NCI-H1092 (cell line): ENCODE measurements at places on chromosomes 11 and 22.

- no peak for DNase-seq
Observed at GRCh38 chr22:49046546-49047361, 780.9 kb downstream of the BRD1 start.

GRCh38 chr22:50318356-50318697 is 8.5 kb downstream of the DENND6B start:
- no peak for DNase-seq

GRCh38 chr11:67522338-67522737 is 908 bp downstream of the CABP2 start:
- no peak for DNase-seq

- no peak for DNase-seq
Observed at GRCh38 chr22:42179616-42180015, 49.0 kb upstream of the CYP2D6 start.

DNA sequence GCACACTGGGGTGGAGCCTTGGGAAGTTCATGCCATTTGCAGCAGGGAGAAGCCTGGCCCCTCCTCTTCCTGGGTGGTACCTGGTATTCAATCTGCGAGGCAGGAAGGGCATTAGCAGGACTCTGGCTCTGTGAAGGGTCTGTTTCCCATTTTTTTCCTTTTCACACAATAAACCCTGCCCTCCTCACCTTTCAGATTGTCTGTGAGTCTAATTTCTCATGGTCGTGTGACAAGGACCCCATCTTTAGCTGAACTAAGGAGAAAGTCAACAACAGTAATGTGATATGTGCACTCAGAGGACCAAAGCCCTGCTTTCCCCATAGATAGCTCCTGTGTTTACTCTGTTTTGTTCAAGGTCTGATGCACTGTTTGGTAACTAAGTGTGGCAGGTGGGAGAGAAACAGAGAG is 26.6 kb upstream of the CASP4 start:
- peak; percentile 82 for DNase-seq

DNA sequence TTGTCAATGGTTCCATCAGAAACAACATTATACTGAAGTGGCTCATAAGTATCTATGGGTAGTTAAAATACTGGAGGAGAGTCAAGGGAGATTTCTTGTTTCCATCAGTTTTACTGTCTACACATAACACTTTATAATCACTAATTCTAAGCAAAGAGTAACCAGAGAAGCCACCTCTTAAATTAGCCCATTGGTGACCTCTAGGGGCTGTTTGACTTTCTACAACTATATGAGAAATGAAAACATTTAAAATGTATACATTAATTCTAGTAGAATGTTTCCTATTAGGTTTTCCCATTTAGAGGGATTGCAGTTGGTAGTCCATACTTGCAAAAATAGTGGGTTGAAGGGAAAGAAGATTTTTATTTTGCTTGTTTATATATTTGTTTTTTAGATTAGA is 504.3 kb downstream of the FAM181B start:
- no peak for DNase-seq

DNA sequence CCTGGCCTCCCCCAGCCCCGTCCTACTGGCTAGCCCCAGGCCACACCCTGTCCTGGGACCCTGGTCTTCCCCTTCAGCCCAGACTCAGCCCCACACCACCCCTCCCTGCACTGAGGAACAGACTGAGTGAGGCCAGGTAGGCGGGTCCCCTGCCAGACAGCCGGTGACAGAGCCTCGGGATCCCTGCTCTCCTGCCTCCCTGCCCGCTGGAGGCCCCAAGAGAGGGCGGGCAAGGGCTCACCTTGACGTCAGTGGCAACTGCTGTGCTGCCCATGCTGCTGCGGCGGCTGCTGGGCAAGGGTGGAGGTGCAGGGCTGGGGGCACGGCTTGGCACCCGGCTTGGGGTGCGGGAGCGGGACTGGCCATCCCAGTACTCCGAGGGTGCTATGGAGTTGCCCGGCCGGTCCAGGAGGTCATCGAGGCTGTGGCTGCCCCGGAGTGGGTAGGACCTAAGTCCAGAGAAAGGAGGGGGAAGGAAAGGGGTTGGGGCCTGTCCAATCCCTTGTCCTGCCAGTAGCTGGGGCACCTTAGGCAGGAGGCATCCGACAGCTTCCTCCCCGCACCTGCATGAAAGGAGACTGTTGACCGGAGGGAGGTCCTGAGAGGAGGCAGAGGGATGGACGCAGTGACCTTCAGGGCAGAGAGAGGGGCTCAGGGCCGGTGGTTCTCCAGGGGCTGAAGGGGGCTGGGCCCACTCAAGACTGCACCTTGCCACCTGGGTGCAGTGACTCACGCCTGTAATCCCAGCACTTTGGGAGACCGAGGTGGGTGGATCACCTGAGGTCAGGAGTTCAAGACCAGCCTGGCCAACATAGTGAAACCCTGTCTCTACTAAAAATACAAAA is 2.2 kb upstream of the SLC16A8 start:
- no peak for DNase-seq

DNA sequence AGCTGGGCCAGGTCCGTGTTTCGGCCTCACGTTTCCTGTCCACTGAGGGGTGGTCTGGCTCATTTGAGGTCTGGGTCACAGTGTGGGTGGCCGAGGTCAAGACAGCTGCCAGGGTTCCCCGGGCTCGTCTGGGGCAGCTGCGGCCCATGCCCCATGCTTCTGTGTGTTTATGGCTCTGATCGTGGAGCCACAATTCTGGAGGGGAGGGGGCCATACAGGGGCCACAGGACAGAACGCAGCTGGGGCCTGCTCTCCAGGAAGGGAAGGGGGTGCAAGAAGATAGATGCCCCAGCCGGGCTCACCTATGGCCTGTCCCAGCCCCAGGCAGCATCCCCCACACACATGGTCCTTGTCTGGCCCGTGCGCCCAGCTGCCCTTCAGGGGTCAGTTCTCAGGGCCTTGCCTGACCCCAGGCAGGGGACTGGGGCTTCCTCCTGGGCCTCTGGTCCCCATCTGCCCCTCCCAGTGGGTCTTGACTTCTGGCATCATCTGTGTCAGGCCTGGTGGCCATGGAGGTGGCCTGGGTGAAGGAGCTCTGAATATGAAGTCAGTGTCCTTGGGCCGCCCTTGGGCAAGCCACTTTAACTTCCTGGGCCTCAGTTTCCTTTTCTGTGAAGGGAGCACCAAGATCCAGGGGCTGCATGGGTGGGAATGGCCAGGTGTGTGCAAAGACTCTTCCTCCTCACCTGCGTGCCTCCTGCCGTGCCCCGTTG is 8.4 kb downstream of the TSPAN32 start:
- no peak for DNase-seq

DNA sequence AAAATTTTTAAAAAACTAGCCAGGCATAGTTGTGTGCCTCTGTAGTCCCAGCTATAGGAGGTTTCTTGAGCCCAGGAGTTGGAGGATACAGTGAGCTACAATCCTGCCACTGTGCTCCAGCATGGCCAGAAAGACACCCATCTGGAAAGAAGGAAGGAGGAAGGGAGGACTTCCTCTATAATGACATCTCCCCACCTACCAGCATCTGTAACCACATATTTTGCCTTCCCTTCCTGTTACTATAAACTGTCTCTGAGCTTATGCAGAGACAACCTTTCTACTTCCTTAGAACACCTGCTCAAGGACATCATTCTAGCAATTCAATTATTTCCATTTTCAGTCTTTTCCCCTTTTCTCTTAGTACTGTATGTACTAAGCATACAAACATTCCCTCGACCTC is 2.2 kb upstream of the NUP160 start:
- no peak for DNase-seq

- no peak for DNase-seq
Observed at GRCh38 chr11:587978-588380, 11.7 kb downstream of the PHRF1 start.

DNA sequence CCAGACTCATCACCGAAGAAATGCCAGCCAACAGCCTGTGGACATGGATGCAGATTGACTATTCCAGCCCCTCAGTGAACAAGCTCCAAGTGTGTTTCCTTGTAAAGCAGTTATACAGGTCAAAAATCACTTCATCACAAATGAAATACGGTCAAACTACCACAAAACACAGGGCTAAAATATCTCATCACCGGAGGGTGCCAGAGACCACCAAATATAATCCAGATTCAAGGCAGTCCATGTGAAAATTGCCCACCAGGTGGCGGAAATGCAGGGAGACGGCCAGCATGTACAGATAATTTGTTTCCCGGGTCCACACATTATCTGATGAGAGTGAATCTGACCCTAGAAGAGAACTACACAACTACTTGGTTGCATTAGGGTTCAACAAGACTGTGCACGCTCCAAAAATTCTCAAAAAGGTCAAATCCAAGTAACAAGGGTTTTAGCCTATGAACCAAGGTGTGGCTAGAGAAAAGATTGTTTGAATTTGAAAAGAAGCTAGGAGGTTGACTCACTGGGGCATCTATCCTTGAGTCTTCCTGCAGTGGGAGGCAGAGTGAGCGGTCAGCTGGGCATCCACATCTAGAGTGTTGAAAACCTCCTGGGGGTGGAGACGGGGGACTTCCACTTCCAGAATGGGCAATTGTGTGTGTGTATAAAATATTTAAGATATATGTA is 71.7 kb downstream of the IGLL5 start:
- peak; percentile 77 for DNase-seq

GRCh38 chr11:134124660-134125451 is 56.0 kb downstream of the JAM3 start:
- DNase-seq = no peak

DNA sequence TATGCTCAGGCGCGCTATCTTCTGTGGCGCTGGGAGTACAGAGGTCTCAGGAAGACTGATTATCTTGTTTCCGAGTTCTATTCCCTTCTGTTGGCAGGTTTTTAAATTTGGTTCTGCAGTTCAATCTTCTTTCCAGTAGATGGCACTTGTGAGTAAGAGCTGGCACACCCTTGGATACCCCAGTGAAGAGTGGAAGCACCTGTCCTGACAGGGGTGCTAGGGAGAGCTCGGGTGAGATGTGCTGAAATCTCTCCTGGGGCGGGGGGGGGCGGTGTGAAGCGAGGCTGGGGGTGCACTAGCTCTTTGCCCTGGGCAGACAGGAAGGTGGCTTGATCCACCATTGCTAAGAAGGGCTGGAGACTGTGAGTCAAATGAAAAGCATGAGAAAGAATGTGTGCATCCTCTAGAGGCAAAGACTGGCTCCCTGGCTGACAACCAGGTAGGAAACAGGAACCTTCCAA is 679.9 kb upstream of the CCDC179 start:
- DNase-seq = no peak

- no peak for DNase-seq
Observed at GRCh38 chr11:120201653-120202052, 9.2 kb upstream of the OAF start.

- no peak for DNase-seq
Observed at GRCh38 chr22:23270212-23270733, 90.0 kb downstream of the BCR start.

GRCh38 chr11:64619811-64620380 is 28.9 kb downstream of the SLC22A12 start:
- DNase-seq = peak; percentile 26

GRCh38 chr11:10653946-10654810 is 39.4 kb downstream of the IRAG1 start:
- DNase-seq = no peak

- no peak for DNase-seq
Observed at GRCh38 chr11:25990406-25990805, 341.5 kb upstream of the ANO3 start.

GRCh38 chr11:114085965-114086793 is 26.7 kb downstream of the ZBTB16 start:
- DNase-seq = peak; percentile 72

DNA sequence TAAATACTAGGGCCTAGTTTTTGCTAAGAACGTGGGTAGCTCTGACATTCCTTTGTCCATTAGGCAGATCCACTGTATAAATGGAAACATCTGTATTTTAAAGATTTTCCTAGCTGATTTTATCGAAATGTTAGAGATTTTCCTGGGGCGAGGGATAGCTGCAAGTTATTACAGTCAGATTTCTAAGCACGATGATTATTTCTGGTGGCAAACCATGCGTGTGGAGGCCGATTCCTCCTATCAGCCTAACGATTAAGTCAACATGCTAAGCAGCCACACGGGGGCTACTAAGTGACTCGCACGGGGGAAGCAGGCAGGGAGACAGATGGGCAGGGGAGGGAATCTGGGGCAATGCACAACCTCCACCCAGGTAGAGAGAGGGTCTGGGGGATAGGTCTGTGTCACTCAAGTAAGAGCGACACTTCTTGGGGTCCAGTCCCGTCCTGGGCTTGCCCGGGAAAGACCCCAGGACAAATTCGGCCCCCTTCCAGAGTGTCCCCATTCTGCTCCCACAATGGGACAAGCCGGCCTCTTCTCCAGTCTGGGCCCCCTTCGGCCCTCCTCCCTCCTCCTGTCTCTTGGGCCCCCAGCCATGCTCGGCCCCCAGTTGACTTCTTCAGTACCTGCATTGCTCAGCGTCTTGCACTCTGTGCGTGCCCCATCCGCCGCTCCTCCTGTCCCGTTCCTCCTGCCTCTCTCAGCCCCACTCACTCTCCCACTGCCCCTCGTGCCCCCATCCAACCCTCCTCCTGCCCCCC is 571 bp downstream of the C11orf24 start:
- peak; percentile 70 for DNase-seq

DNA sequence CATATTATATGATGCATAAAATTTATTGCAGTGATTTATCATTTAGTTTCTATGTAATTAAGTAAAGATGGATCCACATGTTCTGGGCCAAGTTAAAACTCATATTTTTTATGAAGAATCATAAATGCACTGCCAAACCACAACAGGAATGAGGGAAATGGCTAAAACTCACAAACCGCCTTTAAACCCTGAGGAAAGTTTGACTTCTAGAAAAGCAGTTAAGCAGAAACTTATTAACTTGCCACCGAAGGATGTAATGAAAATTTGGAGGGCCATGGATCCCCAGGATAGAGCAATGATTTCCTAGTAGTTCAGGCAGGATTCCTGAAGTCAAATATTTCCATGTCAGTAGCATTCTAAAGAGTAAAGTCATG is 218.3 kb upstream of the CTSC start:
- DNase-seq = no peak

DNA sequence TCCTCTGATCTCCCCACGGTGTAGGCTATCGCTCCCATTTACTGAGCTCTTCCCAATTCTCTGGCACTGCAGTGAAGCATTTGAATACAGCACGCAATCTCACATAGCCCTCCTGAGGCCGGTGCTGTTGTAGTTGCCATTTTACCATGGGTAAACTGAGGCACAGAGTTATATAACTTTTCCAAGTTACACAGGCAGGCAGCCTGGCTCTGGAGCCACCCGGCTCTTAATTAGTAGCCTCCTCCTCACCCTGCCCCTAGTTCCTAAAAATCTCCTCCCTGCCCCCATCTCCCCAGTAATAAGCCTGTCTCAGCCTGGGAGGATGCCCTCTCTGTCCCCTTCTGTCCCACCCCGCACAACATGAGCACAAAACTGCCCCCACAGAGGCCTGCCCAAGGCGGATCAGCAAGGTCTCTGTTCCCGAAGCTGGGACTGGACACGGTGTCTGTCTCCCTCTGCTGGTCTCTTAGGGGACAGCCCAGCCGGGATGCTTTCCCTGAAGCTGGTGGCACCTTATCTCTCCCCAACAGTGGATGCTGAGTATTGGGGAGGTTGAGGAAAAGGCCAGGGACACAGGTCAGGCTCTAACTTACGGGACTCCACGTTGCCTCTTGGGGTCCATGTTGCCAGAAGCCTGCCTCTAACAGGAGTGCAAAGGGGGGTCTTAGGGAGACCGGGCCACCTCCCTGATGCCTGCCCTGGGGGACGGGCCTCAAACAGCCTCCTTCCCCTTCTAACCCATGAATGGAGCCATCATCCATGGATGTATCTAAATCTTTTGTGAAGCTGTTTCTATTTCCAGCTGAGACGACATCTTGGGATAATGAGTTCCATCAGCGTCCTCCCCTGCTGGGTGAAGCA is 9.1 kb upstream of the CLCF1 start:
- peak; percentile 67 for DNase-seq

- DNase-seq = no peak
Observed at GRCh38 chr11:112795142-112795815, 165.9 kb upstream of the NCAM1 start.

- DNase-seq = no peak
Observed at GRCh38 chr11:46808799-46809431, 37.2 kb downstream of the CKAP5 start.
